Upper lobe of right lung (tissue), 1 donor: ENCODE measurements at places on chromosomes 5 and 9. TPM values are rescaled to one million over a fixed set of nuclear protein-coding genes. Genes with fewer than 3 reads are reported as not detected.

- no peak for DNase-seq
Measured at GRCh38 chr5:157459715-157460599, at the start of gene NIPAL4. TSS of gene NIPAL4 (plus strand) at chr5:157460213. CDS start at chr5:157460321, 108 bp downstream.

DNA sequence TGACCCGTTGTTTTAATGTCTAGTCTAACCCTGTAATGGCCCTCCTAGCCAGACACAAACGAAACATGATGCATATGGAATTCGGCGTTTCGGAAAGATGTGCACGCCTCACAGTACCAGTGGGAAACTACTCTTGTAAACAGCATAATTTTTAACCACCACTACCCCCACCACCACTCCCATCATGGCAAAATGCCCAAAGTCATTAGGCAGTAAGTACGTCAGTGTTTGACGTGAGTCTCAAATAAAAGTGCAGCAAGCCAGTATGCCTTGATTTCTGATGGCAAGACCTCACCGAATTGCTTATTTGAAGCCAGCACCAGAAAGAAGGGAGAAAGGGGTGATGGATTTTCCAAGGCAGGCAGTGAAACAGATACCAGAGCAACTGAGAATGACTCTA lies 71.4 kb downstream of the ADRB2 start:
- DNase-seq: no peak

- DNase-seq: no peak
Measured at GRCh38 chr9:14147738-14148137, 166.2 kb downstream of the NFIB start.

DNA sequence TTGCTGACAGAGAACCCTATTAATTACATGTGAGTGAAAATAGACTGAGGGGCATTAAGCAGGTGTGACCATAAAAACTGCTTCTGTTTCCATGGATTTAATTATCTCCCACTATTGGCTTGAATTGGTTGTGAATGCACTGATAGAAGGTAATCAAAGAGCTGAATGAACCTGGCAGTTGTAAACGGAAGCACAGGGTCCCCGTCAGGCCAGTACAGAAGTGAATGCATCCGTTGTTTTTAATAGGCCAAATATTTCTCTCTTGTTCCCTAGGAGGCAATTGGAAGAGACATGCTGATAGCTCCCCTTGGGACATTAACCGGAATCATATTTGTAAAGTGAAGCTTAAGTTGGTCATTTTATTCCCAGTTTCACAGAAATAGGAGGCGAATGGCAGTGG lies 147.0 kb downstream of the CAVIN4 start:
- no peak for DNase-seq

- no peak for DNase-seq
Measured at GRCh38 chr5:112597831-112598230, 139.9 kb upstream of the APC start.

GRCh38 chr9:16461851-16462250 lies 408.6 kb downstream of the BNC2 start:
- DNase-seq: no peak

DNA sequence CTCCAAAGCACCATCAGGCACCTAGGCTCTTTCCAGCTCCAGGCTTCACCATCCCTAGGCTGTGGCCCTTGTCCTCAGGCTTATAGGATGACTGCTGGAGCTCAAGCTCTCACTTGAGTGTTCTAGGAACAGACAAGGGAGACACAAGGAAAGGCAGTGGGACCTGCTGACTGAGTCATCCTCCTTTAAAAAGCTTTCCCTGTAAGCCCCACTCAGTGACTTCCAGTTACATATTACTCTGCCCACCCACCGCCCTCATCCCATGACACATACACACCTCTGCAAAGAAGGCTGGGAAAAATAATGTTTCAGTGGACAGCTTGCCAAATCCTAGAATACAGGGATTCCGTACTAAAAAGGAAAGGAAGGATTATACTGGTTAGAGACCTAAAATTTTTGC lies 154.2 kb upstream of the ZNF366 start:
- DNase-seq: no peak

DNA sequence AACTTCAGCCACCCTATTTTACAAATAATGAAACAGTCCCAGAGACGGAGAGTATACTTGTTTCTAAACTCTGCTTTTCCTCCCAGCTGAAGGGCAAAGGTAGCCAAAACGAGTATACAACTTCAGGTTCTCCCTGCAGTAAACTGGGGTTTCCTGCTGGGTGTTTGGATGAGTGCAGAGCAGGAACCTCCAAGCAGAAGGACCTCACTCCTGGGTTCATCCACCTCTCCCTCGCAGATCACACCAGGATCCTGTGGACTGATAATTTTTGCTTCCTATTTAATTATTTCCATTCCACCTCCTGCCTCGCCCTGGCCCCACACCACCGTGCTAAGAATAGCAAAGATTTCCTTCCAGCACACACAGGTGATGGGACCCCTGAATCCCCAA lies 2.0 kb upstream of the FOXB2 start:
- no peak for DNase-seq

The PCDHA4 gene
- total RNA-seq: 1.1 TPM

The WHRN gene
- 3.1 TPM for total RNA-seq

The IFNA13 gene
- total RNA-seq: not detected

The CTSL gene
- total RNA-seq: 146 TPM

GRCh38 chr9:109558718-109559151 lies 60.6 kb upstream of the PTPN3 start:
- DNase-seq: no peak

DNA sequence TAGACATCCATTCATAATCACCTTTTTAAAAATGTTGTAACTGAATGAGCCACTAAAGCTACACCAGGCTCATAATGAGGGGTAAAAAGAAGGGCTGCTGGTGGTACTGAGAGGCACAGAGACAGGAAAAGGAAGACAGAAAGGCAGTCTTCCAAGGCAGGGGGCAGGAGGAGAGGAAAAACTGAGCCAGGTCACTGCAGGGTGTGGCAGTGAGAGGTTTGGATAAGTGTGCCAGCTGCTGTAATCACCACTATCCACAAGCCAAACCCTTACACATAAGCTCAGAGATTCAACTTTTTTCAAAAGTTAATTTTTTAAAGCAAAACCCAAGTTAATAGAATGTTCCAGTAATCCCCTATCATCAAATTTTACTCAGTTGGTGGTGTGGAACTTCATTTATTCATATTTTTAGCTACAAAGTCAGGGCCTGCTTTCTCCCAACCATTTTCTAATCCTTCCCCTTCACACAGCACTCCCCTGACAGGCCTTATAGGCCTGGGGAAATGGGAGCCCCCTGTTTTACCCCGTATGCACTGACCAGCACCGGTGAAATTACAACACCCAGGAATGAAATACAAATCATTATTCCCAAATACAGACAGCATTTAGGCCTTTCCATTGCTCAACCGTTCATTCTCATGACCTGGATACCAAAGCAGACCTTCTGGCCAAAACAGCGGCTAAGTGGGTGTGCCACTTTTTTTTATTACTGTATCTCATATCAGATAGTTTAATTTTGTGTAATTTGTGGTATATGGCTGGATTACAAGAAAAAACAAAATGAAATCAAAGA lies 76.3 kb downstream of the EFNA5 start:
- no peak for DNase-seq

The CDC20B gene
- not detected for total RNA-seq

DNA sequence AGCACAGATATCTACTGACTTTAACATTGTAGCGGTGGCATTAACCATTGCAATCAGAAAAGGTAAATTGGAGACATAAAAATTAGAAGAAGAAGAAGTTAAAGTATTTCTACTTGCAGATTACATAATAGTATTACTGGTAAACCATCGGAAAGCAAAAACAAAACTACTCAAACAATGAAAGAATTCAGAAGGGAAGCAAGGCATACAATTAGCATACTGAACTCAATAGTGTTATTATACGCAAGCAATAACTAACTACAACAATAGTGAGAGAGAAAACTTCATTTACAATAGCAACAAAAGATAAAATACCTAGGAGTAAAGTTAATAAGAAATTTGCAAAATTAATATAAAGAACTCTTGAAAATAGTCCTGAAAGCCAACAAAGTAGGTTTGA lies 6.6 kb upstream of the TEX53 start:
- no peak for DNase-seq

The CWC27 gene
- total RNA-seq: 16.3 TPM

- DNase-seq: no peak
Measured at GRCh38 chr5:135503871-135504270, 31.9 kb downstream of the NEUROG1 start.

- DNase-seq: no peak
Measured at GRCh38 chr9:125089331-125089730, 54.0 kb downstream of the SCAI start.

The PCDHB6 gene
- 0.75 TPM for total RNA-seq

GRCh38 chr5:35783551-35783950 lies 73.1 kb upstream of the IL7R start:
- no peak for DNase-seq

DNA sequence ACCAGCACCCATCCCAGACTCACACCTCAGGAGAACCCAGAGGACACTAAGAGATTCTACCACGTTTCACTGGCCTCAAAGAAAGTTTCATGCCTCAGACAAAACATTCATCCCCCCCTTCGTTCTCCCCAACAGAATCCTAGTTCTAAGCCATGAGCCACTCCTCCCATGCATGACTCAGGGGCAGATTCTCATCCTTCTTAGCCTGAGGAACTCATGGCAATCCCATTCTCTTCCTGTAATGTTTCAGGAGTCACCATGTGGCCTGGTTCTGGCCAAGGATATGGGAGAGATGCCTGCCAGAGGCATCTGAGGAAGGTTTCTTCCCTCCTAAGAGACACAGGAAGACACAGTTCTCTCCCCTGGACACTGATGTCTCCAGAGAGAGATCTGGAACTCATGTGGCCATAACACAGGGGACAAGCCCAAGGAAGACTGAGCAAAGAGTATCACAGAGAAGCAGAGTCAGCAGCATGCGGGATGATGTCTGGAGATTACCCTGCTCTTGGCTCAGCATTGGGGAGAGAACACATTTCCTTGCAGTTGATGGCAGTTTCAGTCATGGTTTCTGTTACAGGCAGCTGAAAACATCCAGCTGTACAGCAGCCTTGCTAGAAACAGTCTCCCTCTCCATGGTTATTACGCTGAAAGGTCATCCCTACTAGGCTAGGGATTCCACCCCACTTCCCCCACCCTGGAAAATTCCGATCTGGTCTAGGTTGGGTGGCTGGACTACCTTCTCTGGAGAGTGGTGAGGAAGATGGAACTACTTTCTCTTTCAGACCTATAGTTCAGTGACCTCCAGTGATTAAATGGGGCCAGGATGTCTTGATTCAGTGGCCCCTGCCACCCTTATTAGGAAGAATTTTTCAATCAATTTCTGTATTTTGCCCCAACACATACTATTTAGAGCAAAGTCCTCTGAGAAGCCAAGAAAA lies 115.4 kb downstream of the ZNF608 start:
- no peak for DNase-seq

The SMIM33 gene
- not detected for total RNA-seq

- DNase-seq: no peak
Measured at GRCh38 chr9:34600908-34601307, 11.0 kb downstream of the RPP25L start.

- DNase-seq: no peak
Measured at GRCh38 chr5:153797484-153797883, 241.2 kb downstream of the FAM114A2 start.

The DMRT3 gene
- not detected for total RNA-seq

- DNase-seq: no peak
Measured at GRCh38 chr5:101580591-101580990, 677.5 kb upstream of the ST8SIA4 start.

The CRB2 gene
- 0.93 TPM for total RNA-seq

The TRMT10B gene
- 11.8 TPM for total RNA-seq

DNA sequence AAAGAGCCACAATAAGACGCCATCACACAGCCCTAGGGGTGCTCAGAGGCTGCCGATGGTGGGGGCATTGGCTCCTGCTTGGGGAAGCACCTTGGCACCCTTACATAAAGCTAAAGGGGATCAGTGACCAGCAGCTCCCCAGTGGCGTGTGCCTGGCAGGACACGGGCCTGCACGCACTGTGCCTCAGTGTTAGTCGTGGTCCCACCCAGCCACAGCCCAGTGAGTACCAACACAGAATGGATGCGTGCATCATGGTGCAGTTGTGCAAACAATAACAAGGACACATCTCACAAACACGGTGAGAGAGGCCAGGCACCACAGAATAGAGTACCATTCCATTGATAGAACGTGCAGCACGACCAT lies 103.2 kb downstream of the WNK2 start:
- no peak for DNase-seq

DNA sequence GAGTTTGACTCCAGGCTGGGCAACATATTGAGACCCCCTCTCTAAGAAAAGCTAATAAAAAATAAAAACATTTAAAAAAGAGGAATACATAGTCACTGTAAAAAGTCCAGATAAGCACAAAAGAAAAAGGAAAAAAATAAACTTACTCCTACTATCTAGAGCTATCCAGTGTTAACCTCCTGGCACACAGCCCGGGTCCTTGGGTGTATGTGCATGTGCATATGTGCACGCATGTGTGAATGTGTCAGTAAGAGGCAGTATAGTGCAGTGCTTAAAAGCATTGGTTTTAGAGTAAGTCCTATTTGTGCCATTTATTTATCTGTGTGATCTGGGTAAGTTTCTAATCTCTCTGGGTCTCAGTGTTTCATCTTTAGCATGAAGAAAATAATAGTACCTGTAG lies 26.7 kb downstream of the FAM219A start:
- DNase-seq: no peak

The SLC9A3 gene
- total RNA-seq: 1.0 TPM

The PCDHGC3 gene
- total RNA-seq: 109 TPM

The GLDC gene
- total RNA-seq: 1.7 TPM

- no peak for DNase-seq
Measured at GRCh38 chr9:14482856-14483255, 168.9 kb upstream of the NFIB start.

GRCh38 chr5:43320846-43321245 lies 7.6 kb upstream of the HMGCS1 start:
- no peak for DNase-seq

DNA sequence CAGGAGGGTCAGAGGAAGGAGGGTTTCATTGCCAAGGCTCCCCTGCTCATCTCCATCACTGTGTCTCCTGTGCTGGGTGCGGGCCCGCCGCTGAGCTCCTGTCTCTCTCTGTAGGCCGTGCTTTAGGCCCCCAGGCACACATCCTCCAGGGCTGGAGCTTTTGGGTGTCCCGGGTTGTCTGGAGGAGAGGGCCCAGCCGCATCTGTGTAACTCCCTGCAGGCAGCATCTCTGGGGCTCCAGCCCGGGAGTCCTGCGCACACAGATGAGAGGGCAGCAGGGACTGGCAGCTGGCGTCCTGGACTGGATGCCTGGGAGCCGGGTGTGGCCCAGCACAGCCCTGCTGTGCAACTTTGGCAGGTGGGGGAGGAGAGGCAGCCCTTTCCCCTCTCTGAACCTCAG lies 40.2 kb downstream of the LRSAM1 start:
- no peak for DNase-seq

- no peak for DNase-seq
Measured at GRCh38 chr9:27589462-27589861, 16.2 kb upstream of the C9orf72 start.

DNA sequence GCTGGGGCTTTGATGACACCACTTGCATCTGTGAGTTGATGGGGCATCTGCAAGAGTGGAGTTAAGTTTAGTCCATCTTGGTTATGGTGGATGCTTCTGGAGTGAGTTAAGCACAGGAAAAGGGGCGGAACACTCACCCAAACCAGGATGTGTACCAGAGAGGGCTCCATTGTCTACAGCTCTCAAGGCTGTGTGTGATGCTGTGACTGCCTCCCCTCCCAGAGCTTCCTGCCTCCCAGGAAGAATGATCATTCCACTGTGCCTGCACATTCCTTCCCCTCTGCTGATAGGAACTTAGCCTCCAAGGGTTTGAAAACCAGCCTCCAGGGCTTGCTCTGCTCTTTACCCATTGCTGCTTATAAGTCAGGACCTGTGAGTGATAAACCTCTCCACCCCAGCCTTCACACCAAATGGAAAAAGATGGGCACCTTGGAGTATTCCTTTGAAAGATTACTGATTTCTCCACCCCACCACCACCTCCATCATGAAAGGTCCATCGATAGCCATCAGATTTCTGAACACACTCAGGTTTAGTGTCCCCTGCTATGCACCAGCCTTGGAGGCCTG lies 160.1 kb upstream of the SPRY4 start:
- no peak for DNase-seq
